CD8-positive, alpha-beta memory T cell (primary cell): ENCODE measurements at places on chromosomes 12 and 14. TPM values are rescaled to one million over a fixed set of nuclear protein-coding genes. Genes with fewer than 3 reads are reported as not detected.

MMAB gene
- 44.2 TPM for total RNA-seq

DNA sequence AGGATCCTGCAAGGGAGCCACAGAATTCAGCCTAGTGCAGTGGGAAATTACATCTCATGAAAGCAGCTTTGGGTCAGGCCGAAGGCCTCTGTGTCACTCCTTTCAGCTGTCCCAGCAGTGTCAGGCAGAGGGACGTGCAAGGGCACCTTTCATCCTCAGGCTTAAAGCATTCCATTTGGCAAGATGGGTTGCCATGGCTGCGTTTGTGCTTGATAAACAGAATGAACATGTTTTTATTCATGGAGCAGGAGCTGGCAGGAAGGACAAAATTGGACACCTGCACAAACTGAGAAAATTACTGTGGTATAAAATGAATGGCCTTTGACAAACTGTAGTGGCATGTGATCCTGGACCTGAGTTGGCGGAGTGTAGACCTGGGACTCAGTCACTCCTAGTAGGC lies 29.4 kb downstream of the ACAD10 start:
- DNase-seq = no peak

GRCh38 chr12:122028905-122029560 lies 7.3 kb downstream of the BCL7A start:
- no peak for DNase-seq

KRT83 gene
- total RNA-seq = not detected

GRCh38 chr12:129558036-129558435 lies 345.8 kb downstream of the TMEM132D start:
- no peak for DNase-seq

GRCh38 chr12:104486363-104486750 lies 29.6 kb downstream of the CHST11 start:
- DNase-seq = no peak

- no peak for DNase-seq
Measured at GRCh38 chr12:49413796-49414195, 46.5 kb downstream of the SPATS2 start.

TCL1B gene
- total RNA-seq = not detected

DNA sequence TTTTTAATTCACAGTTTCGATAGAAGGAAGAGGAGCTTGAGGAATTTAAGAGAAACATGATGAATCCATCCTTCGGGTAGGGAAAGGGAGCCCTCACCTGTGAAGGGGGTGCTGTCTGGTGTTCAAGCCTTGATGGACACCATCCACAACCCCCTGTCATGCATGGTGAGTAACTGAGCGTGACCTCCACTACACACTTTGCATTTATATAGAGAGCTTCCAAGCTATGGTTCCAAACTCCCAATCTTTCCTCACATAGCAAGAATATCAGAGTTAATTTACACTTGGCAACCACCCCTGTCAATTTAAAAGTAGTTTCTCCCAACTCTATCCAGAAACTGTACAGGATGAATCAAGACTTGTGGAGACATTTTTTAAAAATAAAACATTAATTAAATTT lies 13.1 kb upstream of the NID2 start:
- DNase-seq = no peak

GRCh38 chr12:45707241-45707857 lies 22.2 kb upstream of the ARID2 start:
- no peak for DNase-seq

DNA sequence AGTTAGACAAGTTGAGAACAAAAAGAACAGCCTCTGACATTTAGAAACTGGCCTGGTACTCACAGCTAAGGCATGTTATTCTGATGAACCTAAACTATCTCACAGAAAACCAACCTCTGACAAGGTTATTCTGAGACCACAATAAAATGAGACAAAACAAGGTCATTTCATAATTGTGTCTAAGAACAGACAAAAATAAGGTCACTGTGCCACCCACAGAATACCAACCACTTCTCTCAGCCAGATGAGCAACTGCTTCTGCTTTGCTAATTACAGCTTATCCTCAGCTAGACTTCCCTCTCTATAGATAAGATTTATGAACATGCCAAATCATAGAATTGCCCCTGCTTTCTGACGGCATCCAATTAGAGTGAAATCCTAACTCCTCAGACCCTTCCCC lies 52.2 kb upstream of the CRACR2A start:
- DNase-seq = no peak

- no peak for DNase-seq
Measured at GRCh38 chr14:92659765-92660561, 88.5 kb downstream of the LGMN start.

GRCh38 chr12:46188170-46188569 lies 80.7 kb downstream of the SLC38A1 start:
- no peak for DNase-seq

- no peak for DNase-seq
Measured at GRCh38 chr14:49972823-49973222, 79.9 kb downstream of the ARF6 start.

TMEM30B gene
- 1.9 TPM for total RNA-seq

DNA sequence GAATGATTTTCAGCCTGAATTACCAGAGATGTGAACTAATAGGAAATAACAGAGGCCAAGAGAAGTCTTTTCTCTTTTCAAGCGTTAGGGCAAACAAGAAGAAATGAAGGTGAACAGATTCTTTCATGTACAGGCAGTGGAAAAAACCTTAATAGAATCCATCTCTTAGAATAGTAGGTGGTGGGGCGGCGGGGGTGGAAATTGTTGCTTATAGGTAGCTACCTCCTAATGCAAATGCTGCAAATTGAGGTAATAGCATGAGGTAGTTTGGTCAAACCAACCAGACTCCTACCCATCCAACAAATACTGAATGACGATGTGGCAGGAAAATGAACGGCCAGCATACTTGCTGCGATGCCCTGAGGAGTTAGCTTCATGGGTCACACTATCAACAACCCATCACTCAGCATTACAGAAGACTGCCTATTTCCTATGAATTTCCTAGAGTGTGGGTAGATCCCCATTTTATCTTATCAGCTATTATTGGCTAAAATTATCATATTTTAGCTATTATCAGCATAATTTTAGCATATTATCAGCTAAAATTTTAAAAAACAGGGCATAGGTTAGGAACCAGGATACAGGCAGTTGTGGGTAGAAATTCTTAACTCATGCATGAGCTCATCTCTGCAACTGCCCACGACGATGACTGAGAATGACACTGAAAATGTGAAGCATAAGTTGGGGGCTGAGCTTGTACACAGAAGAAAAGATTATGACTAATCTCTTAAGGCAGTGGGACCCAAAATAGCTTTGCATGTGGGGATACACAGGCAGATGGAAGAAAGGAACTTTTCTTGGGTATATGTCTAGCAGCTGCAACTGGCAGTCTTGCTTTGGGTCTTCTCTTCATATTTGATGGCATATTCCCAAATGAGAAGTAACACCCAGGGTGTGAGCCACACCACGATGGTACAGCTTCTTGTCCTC lies 68.7 kb downstream of the NIN start:
- DNase-seq = no peak

DNA sequence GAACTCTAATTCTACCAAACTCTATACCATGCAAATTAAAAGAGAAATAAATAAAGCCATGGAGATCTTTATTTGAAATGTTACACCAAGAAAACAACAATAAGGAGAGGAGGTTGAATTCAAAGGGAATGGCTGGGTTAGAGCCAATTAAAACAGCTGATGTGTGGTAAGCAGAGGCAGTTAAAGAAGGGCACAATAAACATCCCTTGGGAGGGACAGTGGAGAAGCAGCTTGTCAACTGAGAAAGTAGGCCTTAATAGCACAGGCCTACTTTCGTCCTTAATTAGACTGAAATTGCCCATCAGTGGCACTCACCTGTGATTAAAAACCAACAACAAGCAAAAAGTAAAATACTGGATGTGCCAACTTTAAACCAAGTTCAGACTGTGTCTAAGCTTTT lies 16.3 kb upstream of the NAV3 start:
- DNase-seq = no peak

KERA gene
- not detected for total RNA-seq

GLIPR1L1 gene
- total RNA-seq = not detected

DNA sequence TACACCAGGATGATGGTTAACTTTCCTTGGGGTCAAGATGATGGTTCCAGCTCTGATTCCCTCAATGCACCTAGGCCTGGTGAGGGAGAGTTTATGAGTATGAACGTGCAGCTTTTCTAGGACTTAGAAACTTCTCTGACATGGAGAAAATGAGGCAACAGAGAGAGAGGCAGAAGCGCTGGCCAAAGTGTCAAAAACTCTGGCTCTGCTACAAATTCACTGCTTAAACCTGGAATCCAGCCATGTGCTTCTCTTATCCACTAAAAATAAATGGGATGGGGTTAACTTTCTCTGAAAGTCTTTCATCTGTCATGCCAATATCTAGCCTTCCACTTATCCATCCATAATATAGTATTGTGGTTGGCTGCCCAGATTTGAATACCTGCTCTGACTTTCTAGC lies 568.7 kb downstream of the MED13L start:
- no peak for DNase-seq

USP44 gene
- total RNA-seq = 5.8 TPM

CBLN3 gene
- total RNA-seq = 7.4 TPM

VWF gene
- not detected for total RNA-seq

GRCh38 chr12:58081488-58081887 lies 140.1 kb downstream of the ATP23 start:
- no peak for DNase-seq

C1QL4 gene
- total RNA-seq = not detected

DNA sequence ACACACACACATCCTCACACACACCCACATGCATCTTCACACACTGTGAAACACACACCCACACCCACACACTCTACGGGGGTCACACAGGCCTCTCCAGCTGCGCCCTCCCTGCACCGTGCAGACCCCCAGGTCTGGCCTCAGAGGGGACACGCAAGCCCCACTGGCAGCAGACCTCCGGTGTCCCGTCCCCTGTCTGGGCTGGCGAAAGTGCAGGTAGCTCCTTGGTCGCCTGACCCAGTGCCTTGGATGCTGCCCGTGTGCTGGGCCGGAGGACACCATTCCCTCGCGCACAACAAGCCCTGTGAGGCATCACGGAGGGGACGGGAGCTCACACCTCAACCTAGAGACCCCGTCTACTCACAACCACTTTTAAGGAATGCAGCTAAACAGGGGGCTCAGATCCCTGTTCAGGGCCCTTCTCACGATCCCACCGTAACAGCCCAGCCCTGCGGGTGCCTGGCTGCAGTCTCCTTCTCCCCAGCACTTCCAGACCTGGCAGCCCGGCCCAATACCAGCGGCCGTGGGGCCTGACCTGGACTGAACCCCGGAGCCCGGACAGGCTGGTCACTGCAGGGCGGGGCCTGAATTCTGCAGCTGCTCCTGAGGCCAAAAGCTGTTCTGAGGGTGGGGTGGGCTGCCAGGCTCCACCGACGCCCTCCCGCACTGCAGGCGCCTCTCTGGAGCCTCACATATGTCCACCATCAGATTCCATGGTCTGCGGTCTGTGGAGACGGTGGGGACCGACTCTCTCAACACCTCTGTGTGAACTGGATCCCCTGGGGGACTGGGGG lies 42.1 kb upstream of the FZD10 start:
- DNase-seq = no peak

DNA sequence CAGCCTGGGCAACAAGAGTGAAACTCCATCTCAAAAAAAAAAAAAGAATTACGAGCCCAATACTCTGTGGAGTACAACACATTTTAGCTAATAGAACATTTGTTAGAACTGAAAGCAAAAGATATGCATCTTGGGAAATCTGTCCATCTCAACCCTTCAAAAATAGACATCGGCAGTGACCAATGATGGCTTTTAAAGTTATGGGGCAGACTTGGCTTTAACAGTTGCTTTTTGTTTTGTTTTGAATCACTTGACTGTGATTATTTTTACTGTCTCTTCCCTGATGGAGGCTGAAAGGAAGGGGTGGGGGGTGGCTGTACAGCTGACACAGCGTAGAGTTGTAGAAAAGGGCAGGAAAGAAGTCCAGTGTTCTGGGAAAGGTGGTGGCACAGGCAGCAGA lies 2.2 kb downstream of the FKBP11 start:
- DNase-seq = no peak

DNA sequence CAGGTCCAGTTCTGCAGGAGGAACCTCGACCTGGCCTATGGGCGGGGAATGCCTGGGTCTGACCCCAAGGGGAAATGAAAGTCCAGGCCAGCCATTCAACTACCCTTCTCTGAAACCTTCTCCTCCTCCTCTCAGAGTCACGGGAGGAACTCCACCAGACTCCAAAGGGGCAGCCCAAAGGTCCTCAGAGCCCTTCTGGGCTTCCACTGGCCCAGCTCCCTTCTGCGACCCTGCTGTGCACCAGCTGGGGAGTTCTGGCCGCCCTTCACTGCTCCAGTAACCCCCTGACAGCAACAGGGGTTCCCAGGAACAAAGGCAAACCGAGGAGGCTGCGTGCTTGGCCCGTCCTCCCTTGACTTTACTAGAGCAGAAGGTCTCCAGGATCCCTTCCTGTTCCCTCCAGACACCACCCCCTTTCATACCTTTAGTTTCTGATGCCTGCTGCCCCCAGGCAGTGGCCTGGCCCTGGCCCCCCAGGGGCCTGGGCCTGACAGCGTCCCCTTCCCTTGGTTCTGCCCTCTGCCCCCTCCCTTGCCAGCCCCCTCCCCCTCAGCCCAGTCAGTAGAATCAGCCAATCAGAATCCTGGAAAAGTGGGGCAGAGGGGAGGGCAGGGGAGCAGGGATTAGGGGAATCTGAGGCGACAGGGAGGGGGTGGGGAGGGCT lies 850 bp upstream of the ZNF385A start:
- no peak for DNase-seq

GRCh38 chr14:26255213-26255612 lies 342.6 kb downstream of the NOVA1 start:
- no peak for DNase-seq

DNA sequence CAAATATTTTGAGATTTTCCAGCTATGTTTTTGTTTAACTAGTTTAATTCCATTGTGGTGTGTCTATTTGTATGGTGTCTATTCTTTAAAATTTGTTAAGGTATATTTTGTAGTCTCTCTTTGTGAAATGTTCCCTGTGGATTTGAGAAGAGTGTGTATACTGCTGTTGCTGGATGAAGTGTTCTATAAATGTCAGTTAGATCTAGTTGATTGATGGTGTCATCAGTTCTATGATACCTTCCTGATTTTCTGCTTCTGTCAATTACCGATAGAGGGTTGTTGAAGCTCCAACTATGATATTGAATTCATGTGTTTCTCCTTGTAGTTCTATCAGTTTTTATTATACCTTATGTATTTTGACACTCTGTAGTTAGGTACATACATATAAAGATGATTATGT lies 53.1 kb downstream of the FUT8 start:
- no peak for DNase-seq

NOVA1 gene
- 0.28 TPM for total RNA-seq

SERPINA12 gene
- not detected for total RNA-seq

DNA sequence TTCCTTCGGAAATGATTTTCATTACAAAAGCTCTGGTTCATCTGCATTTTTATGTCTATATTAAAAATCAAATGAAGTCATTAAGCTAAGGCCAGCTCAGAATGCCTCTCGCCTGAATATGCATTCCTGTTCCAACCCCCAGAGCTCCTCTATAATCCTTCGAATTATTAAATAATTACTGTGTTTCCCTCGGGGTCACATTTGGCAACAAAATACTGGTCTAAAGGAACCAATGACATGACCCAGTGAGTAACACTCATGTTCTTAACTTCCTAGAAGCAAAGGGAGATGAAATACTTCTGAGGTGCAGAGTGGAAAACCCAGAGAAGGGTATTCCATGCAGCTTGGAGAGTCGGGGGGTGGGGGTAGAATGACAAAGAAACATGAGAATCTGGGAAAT lies 68.3 kb downstream of the FOXN3 start:
- DNase-seq = no peak
